ENCODE measurements at places on chromosomes 6 and 20.

DNA sequence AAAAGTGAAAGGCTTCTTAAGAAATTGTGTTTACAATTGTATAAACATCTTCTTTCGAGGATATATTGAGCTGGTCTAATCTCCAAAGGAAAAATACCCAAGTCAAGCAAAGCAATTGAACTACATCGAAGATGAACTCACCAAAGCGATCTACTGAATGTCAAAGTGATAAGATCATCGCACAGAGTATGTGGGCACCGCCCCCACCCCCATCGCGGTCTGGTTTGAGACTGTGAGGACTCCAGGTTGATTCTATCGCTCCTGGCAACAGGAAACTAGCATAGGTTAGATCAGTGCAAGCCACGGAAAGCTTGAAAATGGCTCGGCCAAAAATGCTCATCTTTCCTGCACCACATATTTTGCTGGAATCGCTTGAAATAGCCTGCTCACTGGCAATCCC is 133.2 kb upstream of the RPS6KA2 start:
- DNase-seq = no peak

GRCh38 chr6:41494212-41495110 is 51.7 kb upstream of the FOXP4 start:
- peak; percentile 46 for DNase-seq

- DNase-seq = no peak
These were observed 265.5 kb downstream of the DLL1 start for GRCh38 chr6:170025341-170025911.

DNA sequence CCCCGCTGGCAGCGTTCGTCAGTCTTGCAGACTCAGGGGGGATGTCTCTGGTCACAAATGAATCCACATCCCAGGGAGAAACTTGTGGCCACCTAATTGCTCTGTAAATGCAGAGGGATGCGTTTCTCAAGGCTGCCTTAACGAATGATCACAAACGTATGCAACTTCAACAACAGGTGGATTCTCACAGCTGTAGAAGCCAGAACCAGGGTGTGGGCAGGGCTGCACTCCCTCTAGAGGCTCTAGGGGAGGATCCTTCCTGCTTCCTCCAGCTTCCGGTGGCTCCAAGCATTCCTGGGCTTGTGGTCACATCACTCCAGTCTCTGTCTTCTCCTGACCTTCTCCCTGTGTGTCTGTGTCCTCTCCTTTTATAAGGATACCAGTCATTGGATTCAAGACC is 3.3 kb upstream of the TAF4 start:
- DNase-seq = peak; percentile 5

GRCh38 chr6:137676888-137677287 is 182.7 kb upstream of the OLIG3 start:
- DNase-seq = no peak

- DNase-seq = no peak
These were observed 647.8 kb downstream of the CD109 start for GRCh38 chr6:74343804-74344203.

DNA sequence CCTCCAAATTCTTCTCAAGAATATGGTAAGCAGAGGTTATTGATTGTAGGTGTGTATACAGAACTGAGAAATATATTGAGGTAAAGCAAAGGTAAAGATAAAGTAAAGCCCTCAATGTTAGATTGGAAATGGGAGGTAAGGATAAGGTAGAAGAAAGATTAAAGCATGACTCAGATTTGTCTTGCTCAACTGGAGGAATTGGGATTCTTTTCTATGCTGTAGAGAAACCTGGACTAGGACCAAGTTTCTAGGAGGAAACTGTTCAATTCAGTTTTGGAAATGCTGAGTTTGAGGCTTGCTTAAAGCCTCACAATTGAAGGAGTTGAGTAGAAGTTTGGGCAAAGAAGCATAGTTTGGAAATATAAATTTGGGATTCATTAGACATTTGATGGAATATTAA is 634.0 kb upstream of the PTCHD4 start:
- peak; percentile 44 for DNase-seq

- peak; percentile 12 for DNase-seq
These were observed 1.5 kb downstream of the DEK start for GRCh38 chr6:18262702-18263417.

DNA sequence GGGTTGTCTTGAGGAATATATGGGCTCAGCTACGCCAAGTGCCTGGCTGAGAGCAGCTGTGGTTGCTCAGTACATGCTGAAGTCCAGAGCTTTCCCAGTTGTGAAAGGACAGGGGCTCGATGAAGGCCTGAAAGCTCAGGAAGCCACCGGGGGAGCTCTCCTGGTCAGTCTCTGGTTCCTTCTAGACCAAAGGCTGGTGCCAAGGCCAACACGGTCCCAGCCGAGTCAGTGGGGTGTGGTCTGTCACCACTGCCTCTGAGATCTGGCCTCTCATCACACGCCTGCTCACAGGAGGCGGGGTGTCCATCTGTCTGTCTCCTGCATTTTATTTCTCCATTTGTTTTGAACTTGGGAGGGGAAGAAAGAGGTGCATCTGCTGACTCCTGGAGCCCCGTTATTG is 4.9 kb upstream of the FAM83C start:
- no peak for DNase-seq

GRCh38 chr6:133966654-133967329 is 13.8 kb downstream of the TBPL1 start:
- no peak for DNase-seq

GRCh38 chr6:1494671-1495070 is 105.3 kb downstream of the FOXF2 start:
- DNase-seq = no peak

- no peak for DNase-seq
These were observed 17.9 kb downstream of the AHI1 start for GRCh38 chr6:135479601-135480000.

DNA sequence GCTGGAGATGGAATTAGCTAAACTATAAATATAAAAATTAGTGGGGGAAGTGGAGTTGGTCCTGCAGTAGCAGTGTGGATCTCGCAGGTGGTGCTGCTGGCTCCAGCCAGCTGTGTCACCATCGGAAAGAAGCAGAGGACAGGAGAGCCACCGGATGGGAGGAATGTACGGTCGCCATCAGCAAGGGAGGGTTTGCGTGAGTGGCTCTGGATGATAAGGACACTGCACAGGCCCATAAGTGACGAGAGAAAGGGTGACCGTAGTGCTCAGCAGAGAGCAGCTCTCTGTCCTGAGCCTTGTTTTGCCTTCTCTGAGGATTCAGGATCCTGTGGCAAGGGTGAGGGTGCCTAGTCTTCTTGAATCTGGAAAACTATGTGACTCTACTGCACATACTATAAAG is 378.7 kb downstream of the ZFAND3 start:
- DNase-seq = no peak

DNA sequence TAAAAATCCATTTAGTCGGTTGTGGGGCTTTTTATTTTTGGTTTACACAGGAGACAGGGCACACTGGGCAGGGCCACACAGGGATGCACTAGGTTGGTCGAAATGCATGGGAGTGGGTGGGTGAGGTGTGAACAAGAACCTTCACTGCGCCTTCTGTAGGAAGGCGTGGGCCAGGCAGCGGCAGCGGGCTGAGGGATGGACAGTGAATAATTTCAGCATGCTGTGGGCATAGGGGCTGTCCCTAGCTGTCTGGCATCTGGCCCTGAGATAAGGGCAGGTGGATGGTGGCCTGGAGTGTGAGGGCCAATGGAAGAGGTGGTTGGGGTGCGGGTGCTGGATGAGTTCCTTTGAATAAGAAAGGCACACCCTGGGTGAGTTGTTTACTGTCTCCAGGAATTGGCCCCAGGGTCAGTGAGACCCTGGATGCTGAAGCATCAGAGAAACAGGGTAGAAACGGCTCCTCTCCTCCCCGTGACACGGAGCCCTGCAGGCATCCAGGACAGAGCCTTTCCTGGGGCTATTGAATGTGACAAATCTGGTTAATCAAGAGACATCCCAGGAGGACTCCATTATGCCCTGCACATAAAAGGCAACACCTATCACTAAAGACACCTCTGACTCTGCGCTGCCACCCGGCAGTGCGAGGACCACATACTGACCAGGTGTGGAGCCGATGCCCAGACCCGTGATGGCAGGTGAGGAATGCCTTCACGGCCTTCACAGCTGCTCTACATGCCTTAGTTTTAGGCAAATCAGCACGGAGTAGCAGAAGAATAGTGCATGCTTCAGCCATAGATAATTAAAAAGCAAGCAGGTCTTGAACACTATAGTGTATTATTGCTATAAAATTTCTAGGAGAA is 123.0 kb upstream of the SNX9 start:
- DNase-seq = no peak

GRCh38 chr6:142074516-142074915 is 58.2 kb upstream of the GJE1 start:
- no peak for DNase-seq

GRCh38 chr20:56957737-56958553 is 308.5 kb downstream of the BMP7 start:
- DNase-seq = peak; percentile 18

DNA sequence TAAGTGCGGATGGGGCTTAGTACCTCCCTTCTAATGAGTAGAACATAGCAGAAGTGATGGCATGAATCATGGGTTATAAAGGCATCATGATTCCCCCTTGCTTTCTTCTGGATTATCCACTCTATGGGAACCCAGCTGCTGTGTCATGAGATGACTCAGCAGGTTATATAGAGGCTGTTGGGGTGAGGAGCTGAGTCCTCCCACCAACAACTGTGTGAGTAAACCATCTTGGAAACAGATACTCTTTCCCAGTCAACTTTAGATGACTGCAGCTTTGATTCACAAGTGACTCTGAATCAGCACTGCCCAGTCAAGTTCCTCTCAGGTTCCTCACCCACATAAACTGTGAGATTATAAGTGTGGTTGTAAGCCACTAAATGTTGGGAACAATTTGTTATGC is 46.3 kb downstream of the FAM83B start:
- peak; percentile 92 for DNase-seq

DNA sequence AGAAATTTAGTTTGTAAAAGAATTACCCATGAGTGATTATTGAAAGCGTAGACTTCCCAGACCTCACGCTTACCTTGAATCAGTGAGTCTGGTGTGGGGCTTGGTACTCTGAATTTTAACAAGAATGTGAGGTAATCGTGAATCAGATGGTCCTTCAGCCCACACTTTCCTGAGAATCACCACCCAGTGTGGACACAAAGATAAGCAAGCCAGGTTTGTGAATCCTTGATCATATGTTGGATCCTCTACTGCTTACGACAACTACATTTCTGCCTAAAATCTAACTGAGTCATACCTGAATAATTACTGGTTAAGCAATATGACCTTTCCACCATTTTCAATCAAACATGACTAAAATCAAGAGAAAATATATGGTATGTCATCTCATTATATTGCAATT is 589.3 kb downstream of the TFAP2A start:
- DNase-seq = no peak

- DNase-seq = no peak
These were observed 1.5 kb upstream of the RAD21L1 start for GRCh38 chr20:1224205-1224890.

DNA sequence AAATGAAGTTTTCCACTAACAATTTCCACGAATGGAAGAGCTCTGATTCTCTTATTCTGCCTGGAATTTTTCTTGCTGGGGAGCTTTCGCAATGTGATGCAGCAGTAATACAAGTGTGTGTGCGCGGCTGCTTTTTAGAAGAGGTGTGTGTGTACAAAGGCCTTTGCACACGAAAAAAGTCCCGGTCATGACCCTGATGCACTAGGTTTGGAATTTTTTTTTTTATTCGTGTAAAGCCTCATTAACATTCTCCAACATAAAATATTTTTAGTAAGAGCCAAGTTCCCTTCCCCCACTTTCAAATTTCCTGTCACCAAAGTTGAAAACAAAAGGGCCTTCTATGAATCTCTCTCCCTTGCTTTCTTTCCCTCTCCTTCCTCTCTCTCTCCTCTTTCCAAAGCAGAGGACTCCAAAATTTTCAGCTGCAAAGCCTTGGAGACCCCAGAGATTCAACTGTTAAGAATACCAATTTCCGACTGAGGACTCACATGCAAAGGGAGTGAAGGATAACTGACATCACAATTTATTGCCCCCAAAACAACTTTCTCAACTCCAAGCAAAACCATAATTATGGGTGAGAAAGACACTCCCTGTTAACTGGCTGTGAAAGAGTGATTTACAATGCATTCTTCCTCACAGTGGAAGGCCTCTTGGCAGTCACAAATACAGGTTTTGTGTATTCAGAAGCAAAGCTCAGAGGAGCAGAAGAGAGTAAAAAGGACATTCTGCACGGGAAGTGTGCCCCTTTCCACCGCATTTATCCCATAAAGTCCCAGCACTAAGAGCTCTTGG is 421.2 kb upstream of the JARID2 start:
- DNase-seq = peak; percentile 47

- no peak for DNase-seq
These were observed 131.6 kb upstream of the TAB2 start for GRCh38 chr6:149185799-149186357.

DNA sequence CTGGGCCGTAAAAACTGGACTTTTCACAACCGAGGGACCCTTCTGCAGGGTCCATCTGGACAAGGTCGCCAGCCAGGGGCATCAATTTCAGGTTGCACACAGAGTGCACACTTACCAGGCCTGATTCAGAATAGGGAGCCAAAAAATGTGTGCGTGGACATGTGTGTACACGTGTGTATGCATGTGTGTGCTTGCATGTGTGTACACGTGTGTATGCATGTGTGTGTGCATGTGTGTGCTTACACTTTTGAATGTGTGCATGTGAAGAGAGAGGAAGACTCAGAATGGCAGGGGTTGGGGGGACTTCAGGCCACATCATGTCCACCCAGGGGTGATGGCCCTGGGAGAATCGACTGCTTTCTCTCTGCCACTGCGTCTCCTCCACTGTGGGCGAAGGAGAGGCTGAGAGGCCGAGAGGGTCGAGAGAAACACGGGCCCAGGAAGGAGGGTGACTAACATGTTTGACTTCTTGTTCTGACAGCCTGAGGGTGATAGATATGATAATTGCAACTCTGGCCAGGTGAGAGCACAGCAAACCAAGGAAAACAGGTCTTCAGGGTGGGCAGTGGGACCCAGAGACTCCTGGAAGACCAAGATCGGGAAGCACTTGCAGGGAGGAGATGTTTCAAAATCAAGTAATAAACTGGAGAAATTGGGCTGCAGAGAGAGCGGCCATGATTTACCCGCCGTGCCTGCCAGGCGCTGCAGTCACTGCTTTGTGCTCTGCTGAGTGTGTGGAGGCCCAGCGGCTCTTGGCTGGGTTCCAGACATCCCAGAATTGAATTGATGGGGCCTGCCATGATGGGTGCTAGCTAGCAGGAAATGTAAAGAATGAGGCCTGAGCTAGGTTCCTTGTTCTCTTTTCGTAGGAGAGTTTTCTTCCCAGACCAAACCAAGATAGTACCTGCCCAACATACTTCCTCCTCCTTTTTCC is 310.8 kb downstream of the QKI start:
- no peak for DNase-seq

GRCh38 chr6:104686550-104687175 is 173.1 kb downstream of the HACE1 start:
- peak; percentile 36 for DNase-seq

- DNase-seq = no peak
These were observed 47.5 kb downstream of the RNASET2 start for GRCh38 chr6:166908811-166909210.

- peak; percentile 66 for DNase-seq
These were observed 139.7 kb downstream of the PRDM13 start for GRCh38 chr6:99746261-99746895.

- DNase-seq = no peak
These were observed 3.7 kb upstream of the LPIN3 start for GRCh38 chr20:41336711-41337492.

GRCh38 chr6:169479783-169480495 is 221.9 kb downstream of the WDR27 start:
- no peak for DNase-seq

GRCh38 chr6:18349386-18349785 is 37.8 kb upstream of the RNF144B start:
- DNase-seq = peak; percentile 32

- DNase-seq = no peak
These were observed 454.1 kb upstream of the NOX3 start for GRCh38 chr6:155909710-155910109.

GRCh38 chr6:40379811-40380210 is 207.4 kb downstream of the LRFN2 start:
- DNase-seq = no peak

All from fibroblast of skin of right biceps (primary cell).